ENCODE measurements at places on chromosomes 5 and 9. TPM values are rescaled to one million over a fixed set of nuclear protein-coding genes. Genes with fewer than 3 reads are reported as not detected.

Gene DBH
- total RNA-seq, result not detected

- no peaks in the 10 kb centered on the region for H3K4me1 ChIP-seq
- no peak overlapping the region for H3K4me3 ChIP-seq
- no peak overlapping the region for H3K27ac ChIP-seq
- H3K27me3 ChIP-seq, result no peaks in the 10 kb centered on the region
These were observed 95.1 kb upstream of the HMHB1 start for GRCh38 chr5:143716881-143717280.

- no peaks in the 10 kb centered on the region for H3K27me3 ChIP-seq
- no peak for DNase-seq
- no peak overlapping the region for H3K4me3 ChIP-seq
These were observed 23.6 kb downstream of the PLPP7 start for GRCh38 chr9:131312822-131313770.

DNA sequence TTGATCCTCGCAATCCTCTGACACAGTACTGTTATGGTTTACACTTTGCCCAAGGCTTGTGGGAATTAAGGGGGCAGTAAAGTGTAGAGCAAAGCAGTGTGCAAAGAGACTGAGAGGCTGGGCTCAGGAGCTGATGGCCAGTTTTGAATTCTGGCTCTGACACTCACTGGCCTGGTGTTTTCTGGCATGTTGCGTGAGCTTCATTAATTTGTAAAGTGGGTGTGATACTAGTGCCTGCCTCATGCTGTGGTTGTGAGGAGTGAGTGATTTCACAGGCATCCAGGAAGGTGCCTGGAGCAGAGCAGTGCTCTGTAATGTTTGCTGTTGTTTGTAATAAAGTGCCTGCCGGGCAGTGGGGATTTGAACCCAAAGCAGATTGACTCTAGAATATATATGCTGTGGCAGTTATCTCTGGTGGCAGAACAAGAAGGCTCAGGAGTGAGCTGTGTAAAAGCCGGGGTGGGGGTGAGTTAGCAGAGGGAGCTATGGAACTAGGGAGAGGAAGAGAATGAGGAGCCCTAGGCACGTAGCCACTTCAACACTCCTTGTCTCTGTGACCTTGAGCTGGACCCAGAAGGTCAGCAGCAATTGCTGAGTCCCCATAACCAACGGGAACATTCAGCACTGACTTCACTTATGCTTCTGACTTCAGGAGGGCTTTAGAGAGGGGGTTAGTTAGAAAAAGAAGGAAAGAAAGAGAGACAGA is 108.5 kb downstream of the DOCK2 start:
- no peaks in the 10 kb centered on the region for H3K27me3 ChIP-seq
- H3K36me3 ChIP-seq, result no peaks in the 10 kb centered on the region

DNA sequence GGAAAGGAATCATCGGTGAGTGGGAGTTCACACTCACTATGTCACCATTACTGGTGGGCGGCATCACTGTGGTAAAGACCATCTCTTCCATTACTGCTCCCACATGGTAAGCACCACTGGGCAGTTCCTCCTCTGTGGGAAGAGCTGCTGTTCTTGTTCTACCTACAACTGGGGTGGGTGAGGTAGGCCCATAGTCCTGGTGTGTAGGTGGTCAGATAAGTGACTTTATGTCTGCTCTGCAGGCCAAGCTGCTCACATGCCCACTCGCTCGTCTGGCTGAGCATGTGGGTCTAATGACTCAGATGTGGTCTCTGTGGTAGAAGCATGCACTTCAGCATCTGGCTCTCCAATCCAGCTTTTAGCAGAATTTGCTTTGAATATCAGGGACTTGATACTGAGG is 82.9 kb downstream of the TMEM215 start:
- no peaks in the 10 kb centered on the region for H3K27me3 ChIP-seq
- H3K4me3 ChIP-seq, result no peak overlapping the region
- H3K27ac ChIP-seq, result no peak overlapping the region
- no peak for DNase-seq

- H3K27me3 ChIP-seq, result no peaks in the 10 kb centered on the region
- DNase-seq, result no peak
- H3K27ac ChIP-seq, result no peak overlapping the region
- no peaks in the 10 kb centered on the region for H3K36me3 ChIP-seq
- H3K4me1 ChIP-seq, result no peaks in the 10 kb centered on the region
These were observed 44.7 kb upstream of the ZNF608 start for GRCh38 chr5:124790895-124791732.

DNA sequence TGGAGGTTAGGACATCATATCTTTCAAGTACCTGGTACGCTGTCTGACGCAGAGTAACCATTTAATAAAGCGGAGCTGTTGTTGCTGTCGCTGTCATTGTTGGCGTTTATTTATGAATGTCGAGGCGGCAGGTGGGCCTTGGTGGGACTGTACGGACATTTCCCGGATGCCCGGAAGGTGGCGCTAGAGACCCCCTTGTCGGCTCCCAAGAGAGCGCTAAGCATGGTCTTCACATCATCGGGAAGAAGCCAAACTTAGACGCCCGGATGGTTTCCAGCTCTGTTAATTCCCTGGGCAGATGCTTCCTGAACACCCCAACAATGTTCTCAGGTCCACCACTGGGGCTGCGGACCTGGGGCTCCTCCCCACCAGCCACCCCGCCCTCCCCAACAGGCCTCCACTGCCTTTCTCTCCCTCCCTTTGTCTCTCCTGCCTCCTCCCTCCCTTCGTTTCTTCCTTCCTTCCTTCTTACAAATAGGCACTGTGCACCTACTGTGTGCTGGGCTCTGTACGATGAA is 54.1 kb downstream of the DUSP1 start:
- no peaks in the 10 kb centered on the region for H3K27me3 ChIP-seq
- DNase-seq, result peak; percentile 91
- H3K36me3 ChIP-seq, result no peaks in the 10 kb centered on the region
- H3K4me3 ChIP-seq, result no peak overlapping the region
- H3K27ac ChIP-seq, result no peak overlapping the region
- H3K4me1 ChIP-seq, result peaks cover 3% of the 10 kb centered on the region

DNA sequence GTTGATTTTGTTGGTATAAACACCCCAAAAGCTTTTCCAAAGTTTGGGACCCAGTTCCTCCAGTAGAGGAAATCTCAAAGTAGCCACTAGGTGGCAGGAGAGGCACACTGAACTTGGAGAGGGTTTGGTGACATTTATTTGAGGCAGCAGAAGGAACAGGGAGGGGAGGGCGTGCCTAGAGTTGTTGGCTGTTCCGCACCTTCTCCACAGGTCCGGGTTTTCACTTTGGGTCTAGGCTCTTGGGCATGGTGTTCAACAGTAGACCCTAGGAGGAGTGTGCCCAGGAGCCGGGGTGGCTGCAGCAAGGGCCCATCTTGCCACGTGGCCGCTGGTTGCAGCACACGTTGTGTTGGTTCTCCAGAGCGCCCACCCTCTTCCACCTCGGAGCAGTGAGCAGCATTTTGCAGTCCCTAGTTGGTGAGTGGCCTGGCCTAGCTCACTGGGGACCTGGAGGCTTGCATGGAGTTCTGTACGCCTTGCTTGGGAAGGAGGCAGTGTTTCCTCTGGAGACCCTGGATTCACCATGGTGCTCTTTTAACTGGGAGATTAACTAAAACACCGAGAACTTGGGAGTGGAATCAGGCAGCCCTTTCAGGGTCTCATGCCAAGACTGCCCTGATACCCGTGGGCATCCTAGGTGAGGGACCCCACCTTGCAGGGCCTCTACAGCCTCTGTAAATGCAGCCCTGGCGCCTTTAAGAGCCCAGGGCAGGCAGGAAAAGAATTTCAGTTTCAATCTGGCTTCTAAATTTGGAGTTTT is 28.2 kb downstream of the PTPA start:
- peak overlapping the region; percentile 97 for H3K27ac ChIP-seq
- no peaks in the 10 kb centered on the region for H3K27me3 ChIP-seq
- H3K4me3 ChIP-seq, result peak overlapping the region; percentile 29
- DNase-seq, result peak; percentile 75
- H3K4me1 ChIP-seq, result peaks cover 43% of the 10 kb centered on the region
- no peaks in the 10 kb centered on the region for H3K36me3 ChIP-seq

DNA sequence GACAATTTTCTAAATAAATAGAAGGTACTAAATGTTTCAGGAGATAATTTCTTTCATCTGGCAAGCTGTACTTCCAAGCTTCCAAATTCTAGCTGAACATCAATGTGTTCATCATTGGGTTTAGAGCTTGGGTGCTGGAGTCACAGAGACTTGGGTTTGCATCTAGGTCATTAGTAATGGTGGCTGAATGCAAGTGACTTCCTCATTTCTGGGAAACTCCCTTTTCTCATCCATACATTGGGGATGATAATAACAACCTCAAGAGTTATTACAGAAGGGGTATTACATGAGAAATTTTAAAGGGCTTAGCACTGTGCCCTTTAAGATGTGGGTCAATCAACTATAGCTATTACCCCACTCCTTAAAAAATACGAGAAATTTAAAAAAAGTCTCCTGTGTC is 41.1 kb upstream of the KLF4 start:
- H3K36me3 ChIP-seq, result no peaks in the 10 kb centered on the region
- no peak overlapping the region for H3K4me3 ChIP-seq
- H3K27ac ChIP-seq, result no peak overlapping the region
- no peaks in the 10 kb centered on the region for H3K27me3 ChIP-seq

Gene ZNF883
- 3.8 TPM for total RNA-seq

Gene OTP
- total RNA-seq, result not detected

Gene ADAMTS13
- total RNA-seq, result 3.4 TPM
